Effector memory CD4-positive, alpha-beta T cell (primary cell): ENCODE measurements at places on chromosomes 16 and 17.

- DNase-seq, result no peak
Observed at GRCh38 chr17:65531256-65532100, 30.0 kb downstream of the AXIN2 start.

- no peak for DNase-seq
Observed at GRCh38 chr17:74442670-74443515, 11.0 kb downstream of the GPRC5C start.

DNA sequence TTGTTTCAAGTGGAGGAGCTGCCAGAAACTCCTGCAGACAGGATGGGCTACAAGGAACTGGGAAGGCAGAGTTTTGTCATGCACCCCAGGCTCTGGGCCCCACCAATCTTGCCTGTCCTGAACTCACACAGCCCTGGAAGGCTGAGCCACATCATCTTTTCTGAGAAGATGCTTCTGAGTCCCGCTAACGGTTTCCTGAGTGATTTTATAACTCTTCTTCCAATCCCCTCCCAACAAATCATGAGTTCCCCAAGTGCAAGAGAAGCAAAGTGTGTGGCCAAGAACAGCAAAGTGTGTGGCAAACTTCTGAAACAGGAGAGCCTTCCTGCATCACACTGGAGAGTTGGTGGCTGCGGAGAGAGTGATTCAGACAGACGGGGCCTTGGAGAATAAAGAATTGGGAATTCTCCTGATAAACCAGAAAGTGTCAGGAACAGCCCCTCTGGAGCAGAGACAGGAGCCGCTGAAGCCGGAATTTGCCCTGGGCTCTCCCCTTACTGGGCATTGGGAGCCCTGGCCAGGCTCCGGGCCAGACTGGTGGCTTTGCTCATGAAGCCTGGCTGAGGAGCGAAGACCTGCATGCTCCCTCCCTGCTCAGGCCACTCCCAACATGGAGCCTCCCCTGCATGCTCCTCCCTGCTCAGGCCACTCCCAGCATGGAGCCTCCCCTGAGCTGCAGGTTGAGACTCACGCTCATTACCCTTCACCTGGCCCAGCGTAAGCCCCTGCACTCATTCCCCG, 47.2 kb downstream of the PITPNM3 start:
- DNase-seq, result no peak

- DNase-seq, result peak; percentile 56
Observed at GRCh38 chr16:720990-721764, at the start of gene ANTKMT. ANTKMT (plus strand) TSS chr16:721146; CDS start chr16:721275, 129 bp downstream.

DNA sequence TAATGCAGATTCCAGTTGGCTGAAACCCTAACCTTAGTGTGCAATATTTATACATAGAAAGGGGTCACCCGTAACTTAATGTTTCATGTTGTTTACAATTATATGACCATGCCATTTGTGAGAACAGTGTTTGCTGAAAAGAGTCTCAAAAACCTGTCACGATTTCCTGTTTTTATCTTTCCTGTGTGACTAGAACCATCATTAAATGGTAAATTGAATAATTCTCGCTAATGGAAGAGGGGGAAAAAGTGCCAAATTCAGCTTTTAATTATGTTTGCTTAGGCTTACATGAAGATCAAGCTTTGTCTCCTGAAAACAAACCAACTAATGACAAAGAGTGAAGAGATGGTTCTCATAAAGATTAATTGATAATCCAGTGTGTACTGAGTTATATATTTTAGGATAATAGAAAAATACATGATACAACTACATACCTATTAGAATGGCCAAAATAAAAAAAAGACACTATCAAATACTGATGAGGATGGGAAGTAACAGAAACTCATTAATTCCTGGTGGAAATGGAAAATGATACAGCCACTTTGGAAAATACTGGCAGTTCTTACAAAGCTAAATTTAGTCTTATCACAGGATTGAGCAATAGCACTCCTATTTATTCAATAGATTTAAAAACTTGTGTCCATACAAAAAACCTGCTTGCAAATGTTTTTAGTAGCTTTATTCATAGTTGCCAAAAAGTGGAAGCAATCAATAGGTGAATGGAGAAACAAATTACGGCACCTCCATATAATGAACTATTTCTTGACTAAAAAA, 141.7 kb downstream of the CDK5R1 start:
- no peak for DNase-seq

DNA sequence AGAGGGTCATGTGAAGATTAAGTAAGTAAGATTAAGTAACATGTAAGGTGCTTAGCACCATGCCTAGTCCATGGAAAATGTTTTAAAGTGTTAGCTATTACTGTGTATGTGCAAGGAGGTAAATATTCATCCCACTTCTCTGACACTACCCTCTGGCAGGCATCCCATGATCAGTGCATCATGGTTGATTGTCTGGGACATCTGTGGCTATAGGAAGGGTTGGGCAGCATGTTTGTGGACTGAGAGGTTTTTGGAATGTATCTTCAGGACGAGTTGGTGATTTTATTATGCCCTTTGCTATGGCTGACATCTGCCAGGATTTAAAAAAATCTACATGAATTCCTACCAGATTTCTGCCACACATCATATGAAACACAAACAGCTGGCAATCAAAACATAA, 6.5 kb upstream of the TAOK1 start:
- no peak for DNase-seq

DNA sequence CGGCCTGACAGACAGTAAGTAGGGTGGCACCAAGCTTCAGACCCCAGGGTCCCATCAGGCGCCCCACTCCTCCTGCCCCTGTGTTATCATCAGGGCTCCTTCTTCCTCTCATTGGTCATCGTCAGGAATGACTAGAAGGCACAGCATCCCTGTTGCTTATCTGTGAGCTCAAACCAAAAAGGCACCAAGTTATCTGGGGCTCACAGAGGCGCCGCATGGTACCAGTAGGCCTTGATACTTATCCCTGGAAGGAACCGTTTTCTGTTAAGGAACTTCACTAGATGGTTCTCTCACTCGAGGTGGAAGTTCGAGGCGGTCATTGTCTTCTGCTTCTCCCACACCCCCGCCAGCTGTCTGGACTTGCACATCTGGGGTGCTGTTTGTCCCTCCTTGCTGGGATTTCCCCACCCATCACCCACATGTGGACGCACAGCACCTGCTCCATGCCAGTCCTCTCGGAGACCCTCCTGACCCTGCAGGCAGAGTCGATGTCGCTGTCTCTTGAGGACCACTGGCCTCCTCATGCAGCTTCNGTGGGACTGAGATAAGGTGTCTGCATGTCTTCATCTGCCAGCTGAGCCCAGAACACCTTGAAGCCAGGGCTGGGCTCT, 52.1 kb downstream of the METRNL start:
- DNase-seq, result no peak

DNA sequence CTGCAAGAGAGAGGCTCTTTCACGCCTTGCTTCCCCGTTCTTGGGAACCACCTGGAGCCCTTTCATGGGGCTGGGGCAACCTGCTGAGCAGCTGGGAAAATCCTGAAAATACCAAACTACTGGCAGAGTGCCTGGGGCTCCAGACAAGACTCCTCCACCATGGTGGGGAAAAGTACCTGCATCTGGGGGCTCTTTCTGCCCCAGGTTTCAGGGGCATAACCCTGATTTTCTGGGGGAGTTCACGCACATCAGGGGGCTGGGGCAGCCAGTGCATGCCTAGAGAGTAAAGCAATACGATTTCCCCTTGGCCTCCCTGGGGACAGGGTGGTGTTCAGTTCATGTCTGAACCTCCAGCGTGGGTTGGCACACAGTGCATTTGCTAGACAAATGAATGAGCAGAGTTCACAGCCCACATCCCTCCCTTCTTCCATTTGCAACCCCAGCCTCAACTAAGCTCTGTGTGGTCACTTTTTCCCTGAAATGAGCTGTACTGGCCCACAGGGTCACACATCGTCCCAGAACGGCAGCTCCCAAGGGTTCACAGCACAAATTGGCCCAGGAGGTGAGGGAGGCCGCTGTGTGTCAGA, 5.2 kb upstream of the CDC42EP4 start:
- DNase-seq, result no peak

- no peak for DNase-seq
Observed at GRCh38 chr17:75488693-75489510, 26.4 kb downstream of the CASKIN2 start.

- no peak for DNase-seq
Observed at GRCh38 chr16:78591682-78592103, 492.2 kb downstream of the WWOX start.

DNA sequence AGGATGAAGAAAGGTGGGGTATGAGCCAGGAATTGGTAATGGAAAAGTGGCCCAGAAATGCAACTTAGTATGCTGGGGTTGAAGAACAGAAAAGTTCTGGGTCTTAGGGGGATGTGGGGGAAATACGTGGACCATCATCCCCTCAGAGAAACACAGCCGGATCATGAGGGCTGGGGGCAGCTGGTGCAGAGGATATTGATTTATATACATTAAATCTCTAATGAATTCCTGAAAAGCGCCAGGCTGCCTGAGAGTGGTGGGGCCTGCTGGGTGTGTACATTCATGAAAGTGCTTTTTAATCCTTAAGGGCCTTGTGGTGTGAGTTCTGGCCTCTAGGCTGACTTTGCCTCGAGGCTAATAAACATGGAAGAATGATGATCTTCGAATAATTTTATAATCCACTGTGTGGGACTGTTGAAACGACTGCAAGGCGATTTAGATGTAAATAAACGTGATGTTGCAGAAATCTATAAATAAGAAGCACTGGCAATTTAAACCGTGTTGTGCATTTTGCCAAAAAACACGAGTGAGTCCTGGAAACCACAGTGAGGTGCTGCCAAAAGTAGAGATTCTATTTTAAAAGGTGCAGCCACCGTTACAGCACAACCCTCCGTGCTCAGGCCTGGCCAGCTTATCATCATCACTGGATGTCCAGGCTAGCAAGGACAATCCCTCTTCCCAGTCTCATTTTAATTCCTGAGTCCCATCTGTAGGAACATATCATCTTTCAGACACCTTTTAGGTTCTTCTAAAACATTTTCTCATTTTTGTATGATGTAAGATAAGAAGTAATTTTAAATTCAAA, 32.1 kb downstream of the PRKAR1A start:
- no peak for DNase-seq

GRCh38 chr16:73878611-73879010, 418.0 kb upstream of the PSMD7 start:
- DNase-seq, result no peak

GRCh38 chr16:78142788-78143187, 43.3 kb downstream of the WWOX start:
- no peak for DNase-seq

- DNase-seq, result no peak
Observed at GRCh38 chr16:27337024-27337423, 23.2 kb downstream of the IL4R start.
